OCI-LY7 (cell line): ENCODE measurements at places on chromosomes 11 and 22.
A peak's percentile ranks its signal among the peaks of the same experiment; 100 is the strongest.

GRCh38 chr22:35596821-35597220 is 20.3 kb downstream of the MB start:
- no peak for DNase-seq

- DNase-seq = no peak
Observed at GRCh38 chr11:33980897-33981296, 70.6 kb upstream of the CAPRIN1 start.

DNA sequence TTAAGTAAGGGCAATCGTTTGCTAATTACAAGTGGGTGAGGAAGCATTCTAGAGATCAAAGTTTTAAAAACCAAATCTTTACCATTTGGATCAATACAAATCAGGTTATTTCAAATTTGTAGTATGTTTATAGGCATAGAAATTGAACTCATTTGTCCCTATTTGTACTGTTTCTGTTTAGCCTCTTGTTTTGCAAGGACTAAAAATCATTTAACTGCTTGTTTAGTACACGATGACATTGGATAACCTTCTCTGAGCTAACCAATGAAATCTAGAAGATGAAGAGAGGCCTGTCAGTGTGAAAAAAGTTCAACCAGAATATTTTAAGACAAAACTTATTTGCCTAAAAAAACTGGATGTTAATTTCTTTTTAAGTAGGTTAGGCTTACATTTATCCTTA is 40.0 kb downstream of the ZC3H12C start:
- DNase-seq = no peak

DNA sequence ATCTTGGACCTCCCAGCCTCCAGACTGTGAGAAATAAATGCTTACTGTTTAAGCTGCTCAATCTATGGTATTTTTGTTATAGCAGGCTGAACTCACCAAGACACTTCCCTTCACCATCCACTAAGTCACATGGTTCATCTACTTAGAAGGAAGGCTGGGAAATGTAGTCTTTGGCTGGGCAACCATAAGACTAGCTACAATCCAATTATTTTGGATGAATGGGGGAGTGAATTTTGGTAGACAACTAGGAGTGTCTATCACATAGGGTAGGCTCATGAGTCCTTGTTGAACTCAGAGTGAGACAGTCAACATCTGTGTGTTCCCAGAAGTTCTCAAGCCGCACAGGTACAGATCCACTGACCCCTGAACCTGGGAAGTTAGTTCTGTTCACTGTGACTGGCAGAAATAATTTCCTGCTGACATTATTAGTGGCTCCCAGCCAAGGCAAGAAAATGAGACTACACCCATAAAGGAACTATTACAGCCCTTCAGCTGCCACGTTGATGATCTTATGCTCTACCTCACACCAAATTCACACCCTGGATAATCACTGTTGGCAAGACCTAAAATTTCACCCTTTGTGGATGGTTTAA is 3.1 kb upstream of the SLC35C1 start:
- DNase-seq = peak; percentile 29

- no peak for DNase-seq
Observed at GRCh38 chr11:131371791-131372104, 1.3 kb downstream of the NTM start.
